Activated CD8-positive, alpha-beta memory T cell treated with anti-CD3 and anti-CD28 coated beads for 1 hour (primary cell): ENCODE measurements at places on chromosomes 6 and 20.

DNA sequence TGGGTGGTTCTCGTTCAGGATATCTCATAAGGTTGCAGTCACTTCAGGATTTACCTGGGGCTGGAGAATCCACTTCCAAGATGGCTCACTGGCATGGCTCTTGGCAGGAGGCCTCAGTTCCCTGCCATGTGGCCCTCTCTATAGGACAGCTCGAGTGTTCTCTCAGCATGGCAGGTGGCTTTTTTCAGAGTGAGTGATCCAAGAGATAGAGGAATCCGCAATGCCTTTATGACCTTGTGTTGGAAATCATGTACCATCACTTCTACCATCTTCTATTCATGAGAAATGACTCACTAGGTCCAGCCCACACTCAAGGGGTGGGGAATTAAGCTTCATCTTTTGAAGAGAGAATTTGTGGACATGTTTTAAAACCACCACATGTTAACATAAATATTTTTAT lies 37.8 kb downstream of the PPP1R16B start:
- DNase-seq, result no peak

- no peak for DNase-seq
Observed at GRCh38 chr20:61808447-61808846, 257.2 kb downstream of the TAF4 start.

DNA sequence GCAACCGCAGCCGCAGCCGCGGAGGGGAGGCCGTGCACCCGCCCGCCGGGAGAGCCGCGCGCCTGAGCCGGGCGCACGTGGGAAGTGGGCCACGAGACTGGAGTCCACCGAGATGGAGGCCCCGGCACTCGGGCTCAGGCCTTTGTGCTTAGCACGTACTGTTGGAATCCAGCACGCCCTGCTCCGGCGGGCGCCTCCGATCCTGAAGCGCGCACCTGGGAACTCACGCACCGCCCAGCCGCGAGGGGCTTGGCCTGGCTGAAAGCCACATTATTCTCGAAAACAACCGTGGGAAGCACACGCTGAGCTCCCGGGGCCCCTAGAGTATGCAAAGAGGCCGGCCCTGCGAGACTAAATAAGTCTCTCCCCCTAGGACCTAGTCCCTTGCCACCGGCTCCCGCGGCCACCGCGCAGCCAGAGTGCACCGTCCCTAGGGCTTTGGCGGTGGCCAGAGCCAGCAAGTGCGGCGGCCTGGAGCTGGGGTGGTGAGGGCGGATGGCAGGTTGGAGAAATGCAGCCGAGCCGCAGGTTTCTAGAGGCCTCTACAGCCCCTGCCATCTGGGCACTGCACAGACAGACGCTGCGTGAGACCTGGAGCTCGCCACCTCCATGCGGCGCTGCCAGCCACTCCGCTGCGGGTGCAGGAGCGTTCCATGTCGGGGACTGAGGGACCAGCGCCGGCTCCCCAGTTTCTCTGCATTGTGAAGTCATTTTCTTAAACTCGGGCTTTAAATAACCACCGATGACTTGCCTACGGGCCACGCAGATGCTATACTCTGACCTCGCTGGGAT lies 42.0 kb upstream of the LY86 start:
- no peak for DNase-seq

DNA sequence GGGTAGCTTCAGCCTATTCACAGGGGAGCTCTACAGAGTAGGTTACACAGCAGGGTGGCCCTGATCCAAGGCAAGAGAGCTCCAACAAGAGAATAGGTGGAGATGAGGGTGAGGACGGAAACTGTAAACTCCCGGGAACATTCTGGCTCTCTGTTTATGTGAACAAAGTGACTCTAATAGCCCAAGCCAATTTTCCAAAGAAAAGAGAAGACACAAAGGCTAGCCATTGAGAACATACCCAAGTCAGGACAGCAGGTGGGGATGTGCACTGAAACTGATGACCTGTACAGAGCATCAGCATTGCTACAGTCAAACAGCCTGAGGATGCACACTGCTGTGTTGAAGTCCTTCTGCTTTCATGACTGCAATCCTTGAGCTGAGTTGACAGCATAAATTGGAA lies 136.0 kb upstream of the TOP1 start:
- no peak for DNase-seq

DNA sequence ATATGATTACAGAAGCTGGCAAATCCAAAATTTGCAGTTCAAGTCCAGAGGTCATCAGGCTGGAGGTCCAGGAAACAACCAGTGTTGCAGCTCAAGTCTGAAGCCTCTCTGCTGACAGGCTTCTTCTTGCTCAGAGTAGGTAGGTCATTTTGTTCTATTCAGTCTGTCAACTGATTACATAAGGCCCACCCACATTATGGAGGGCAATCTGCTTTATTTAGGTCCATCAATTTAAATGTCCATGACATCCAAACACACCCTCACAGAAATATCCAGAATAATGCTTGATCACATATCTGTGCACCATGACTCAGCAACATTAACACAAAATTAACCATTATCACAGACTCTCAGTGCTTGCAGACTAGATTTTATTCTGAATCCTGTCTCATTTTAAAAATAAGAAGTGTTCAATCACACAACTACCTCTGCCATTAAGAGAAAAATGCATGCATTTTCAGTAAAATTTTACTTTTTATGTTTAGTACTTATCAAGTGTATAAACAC lies 759.2 kb upstream of the ADGRB3 start:
- DNase-seq, result no peak

DNA sequence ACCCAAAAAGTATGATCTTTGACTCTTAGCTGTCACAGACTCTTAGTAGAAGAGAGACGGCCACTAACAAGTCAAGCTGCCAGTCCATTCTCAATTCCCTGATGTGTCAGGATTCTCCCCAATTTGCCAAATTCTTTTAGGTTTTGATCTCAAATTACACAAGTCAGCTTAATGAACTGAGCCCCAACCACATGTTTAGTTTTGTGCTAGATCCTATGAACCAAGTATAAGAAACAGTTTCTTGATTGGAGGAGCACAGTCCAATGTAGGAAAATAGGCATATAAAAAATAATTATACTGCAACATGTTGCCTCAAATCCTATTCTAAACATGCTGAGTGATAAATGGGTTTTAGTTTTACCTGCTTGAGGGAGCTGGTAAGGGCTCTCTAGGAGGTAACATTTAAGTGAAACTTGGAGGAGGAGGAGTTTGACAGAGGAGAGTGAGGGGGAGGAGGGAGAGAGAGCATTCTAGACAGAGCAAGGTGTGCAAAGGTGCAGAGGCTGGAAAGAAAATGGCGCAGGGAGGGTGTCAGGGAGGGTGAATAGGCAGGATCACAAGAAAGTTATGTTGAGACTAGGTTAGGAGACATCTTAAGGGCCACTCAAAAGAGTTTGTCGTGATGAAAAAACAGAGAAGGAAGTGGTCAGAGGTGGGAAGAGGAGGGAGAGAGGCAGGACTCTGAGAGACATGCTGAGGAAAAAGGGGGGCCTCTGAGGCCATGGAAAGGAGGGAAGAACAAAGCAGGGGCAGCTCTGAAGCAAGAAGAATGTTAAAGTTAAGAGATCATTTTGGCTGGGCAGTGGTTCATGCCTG lies 22.8 kb upstream of the FAM83C start:
- no peak for DNase-seq

DNA sequence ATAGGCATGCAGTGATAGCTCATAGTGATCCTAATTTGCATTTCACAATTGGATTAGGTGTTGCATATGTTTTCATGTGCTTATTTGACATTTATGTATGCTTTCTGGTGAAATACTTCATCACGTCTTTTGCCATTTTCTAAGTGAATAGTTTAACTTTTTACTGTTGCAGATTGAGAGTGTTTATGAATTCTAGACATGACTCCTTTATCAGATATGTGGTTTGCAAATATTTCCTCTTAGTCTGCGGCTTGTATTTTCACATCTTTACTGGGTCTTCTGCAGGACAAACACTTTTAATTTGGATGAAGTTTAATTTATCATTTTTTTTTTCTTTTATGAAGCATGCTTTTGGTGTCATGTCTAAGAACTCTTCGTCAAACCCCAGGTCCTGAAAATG lies 39.2 kb downstream of the CCN2 start:
- DNase-seq, result no peak

- DNase-seq, result no peak
Observed at GRCh38 chr20:49400904-49401303, 81.6 kb downstream of the KCNB1 start.

GRCh38 chr6:166441325-166442078 lies 58.8 kb upstream of the MPC1 start:
- no peak for DNase-seq

DNA sequence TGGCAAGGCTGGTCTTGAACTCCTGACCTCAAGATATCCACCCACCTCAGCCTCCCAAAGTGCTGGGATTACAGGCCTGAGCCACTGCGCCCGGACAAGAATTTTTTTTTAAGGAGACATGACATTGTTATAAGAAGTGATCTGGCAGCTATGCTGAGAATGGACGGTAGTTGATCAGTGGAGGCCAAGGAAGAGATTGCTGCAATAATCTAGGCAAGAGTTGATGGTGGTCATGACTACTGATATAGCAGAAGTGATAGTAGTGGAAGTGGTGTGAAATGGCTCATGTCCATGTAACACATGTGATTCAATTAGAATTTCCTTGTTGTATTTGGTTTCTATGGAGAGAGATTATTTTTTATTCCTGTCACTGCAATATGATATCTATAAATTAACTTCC lies 125.3 kb upstream of the CCN2 start:
- DNase-seq, result no peak
